ENCODE measurements at places on chromosomes 1 and 21.
A peak's percentile ranks its signal among the peaks of the same experiment; 100 is the strongest.

DNA sequence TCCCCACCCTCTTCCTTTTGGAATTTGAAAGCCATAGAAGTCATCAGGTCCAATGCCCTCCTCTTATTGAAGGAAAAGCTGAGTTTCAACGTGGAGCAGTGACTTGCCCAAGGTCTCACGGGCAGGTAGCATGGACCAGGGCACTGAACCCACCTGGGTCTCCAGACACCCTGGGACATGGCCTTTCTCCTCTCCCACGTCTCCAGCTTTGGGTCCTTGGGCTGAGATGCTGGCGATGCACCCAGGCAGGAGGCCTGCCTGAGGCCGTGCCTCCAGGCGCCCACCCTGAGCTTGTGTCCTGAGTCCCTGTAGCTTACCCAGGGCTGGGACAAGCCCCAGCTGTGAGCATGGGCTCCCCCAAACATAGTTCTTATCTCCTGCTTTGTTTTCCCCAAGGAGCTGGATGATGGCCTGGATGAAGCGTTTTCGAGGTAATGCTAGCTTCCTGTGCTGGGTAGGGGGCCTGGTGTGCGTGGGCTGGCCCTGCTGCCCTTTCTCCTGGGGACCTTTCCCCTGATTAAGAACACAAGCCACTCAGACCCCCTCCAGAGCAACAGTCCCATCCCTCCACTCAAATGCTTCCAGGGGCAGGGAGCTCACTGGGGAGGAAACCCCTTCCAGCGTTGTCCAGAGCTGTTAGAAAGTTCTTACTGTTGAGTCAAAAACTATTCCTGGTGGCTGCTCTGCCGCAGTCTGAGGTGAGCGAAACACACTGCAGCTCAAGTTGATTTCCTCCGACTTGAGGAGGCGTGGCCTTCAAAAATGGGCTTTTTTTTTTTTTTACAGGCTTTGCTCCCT is 21.6 kb downstream of the LDLRAP1 start:
- DNase-seq, result no peak

DNA sequence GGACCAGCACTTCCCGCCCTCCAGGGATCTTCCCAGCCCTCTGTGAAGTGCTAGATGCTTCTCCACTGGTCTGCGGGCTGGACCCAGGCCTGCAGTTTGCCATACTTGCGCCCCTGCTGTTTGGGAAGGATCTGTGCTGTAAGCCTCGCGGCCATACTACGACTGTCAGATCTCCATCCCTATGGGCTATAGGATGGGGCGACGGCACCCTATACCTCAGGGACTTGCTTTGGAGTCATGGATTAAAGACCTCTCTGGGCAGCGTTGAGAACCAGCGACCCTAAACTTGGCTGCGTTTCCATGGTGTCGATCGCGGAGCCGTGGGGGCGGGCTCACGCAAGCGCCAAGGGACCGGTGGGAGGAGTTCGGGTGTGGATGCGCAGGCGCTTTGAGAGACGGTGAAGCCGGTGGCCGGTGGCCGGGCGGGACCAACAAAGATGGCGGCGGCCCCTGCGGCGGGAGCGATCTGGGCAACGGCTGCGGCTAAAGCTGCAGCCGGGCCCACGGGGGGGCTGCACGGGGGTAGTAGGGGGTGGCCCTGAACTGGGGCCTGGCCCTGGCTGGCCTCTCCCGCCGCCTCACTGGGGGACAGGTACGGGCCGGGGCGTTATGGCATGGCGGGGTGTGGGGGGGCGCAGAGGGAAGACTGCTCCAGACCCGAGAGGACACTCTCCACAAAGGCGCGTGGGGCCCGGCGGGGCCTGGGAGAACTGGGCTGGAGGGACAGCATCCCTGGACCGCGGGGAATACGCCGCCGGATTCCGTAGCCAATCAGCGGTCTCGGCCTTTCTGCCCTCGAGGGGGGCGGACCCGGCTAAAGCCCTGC is at the start of gene USP21:
USP21 (plus strand) TSS at position 414 of the 826 bp plus-strand sequence. CDS start 1,141 bp downstream, outside the sequence.
- peak; percentile 92 for DNase-seq

GRCh38 chr1:226736908-226737818 is 1.9 kb downstream of the ITPKB start:
- DNase-seq, result peak; percentile 81

DNA sequence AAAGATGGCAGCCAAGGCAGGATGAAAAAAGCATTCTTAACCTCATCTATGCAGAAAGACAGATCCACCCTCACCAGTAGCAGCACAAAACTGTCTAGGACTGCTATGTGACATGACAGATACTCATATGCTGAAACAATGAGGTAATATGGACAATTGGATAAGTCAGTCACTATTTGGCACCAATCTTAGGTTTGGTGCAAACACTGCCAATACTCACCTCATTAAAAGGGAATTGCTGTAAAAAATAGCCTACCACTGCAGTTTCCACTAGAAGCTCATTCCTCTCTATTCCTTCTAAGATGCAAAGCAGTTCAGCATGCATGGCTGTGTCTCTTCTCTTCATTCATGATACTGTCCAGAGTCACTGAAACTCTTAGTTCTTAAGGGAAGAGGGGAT is 91.7 kb downstream of the TBX15 start:
- no peak for DNase-seq
